Smooth muscle cell of bladder (primary cell): ENCODE measurements at places on chromosomes 4 and X. TPM values are rescaled to one million over a fixed set of nuclear protein-coding genes. Genes with fewer than 3 reads are reported as not detected.

Gene RADX
- total RNA-seq, result 1.00 and 1.0 TPM in 2 replicates

Gene CSAG2
- total RNA-seq, result not detected in 2 replicates

Gene MAGEA10
- total RNA-seq, result not detected in 2 replicates

Gene NSUN7
- total RNA-seq, result under 0.01 TPM in 1 of 2 replicates, not detected in the other

Gene CXCL3
- total RNA-seq, result 4.0 and 18.5 TPM in 2 replicates
